NCI-H774 (cell line): ENCODE measurements at places on chromosomes 16 and 17.

DNA sequence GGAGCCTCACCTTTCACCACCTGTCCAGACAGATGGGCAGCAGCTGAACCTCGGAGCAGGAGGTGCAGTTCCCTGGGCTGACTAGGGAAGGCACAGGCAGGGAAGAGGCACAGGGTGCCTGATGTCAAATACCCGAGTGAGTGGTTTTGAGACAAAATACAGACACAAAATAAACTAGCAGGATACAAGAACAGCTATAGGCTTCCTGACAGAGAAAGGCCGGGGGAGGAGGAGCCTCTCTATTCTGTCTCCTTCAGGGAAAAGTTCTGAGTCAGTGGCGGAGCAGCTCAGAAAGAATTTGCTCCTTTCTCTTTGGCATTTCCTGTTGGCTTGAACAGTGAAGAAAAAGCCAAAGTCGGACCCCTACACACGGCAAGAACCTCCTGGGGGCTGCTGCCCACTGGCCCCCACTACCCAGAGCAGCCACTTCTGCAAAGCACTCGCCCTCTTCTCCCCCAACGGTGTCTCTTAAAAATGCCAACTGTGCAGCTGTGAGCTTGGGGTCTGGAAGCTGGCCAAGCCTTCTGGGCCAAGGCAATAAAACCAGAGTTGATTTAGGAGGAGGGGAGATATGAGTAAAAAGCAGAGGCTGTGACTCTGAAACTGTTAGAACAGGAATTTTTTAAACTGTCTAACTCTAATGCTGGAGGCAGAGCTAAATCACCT lies 14.4 kb upstream of the FAAP100 start:
- peak; percentile 85 for DNase-seq

DNA sequence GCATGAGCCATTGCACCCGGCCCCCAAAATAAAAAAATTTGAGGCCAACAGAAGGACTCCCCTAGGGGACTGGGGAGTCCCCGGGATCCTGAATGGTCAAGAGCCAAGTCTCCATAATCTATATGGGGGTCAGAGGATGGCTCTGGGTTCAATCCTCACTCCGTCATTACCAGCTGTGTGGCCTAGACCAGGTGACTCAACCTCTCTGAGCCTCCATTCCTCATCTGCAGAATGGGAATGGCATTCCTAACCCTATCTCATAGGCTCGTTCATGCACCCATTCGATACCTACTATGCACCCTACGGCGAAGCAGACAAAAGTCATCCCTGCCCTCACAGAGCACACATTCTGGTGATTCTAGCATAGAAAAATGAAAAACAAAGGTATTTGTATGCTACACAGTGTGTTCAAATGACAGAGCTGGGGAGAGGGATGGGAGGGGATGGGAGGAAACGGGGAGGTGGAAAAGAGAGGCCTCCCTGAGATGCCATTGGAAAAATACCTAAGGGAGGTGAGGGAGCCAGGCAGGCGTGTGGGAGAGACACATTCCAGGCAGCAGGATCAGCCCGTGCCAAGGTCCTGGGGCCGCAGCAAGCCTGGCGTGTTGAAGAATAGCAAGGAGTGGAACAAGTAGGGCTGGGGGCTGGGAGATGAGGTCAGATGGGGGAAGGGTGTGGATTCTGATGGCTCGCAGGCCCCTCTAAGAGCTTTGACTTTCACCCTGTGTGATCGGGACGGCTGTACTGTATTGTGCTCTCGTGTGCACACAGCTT lies 71.2 kb downstream of the RMI2 start:
- DNase-seq, result no peak

- DNase-seq, result no peak
Measured at GRCh38 chr16:592518-593306, 2.8 kb downstream of the RAB40C start.

DNA sequence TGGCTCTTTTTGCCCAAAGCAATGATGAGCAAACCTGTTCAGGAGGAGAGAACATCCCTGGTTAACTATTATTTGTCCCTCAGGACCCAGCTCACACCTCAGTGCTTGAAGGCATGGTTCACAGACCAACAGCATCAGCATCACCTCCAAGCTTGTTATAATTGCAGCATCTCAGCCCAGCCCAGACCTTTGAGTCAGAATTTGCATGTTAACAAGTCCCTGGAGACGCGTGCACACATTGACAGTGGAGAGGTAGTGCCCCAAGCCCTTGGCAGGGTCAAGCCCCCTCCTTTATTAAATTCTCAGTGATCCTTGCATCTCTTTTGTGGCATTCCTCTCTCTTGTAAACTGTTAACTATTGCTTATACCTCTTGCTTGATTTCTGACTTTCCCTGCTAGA lies 488.6 kb downstream of the HAPSTR1 start:
- DNase-seq, result no peak

GRCh38 chr16:15810949-15811348 lies 45.9 kb downstream of the MYH11 start:
- no peak for DNase-seq

DNA sequence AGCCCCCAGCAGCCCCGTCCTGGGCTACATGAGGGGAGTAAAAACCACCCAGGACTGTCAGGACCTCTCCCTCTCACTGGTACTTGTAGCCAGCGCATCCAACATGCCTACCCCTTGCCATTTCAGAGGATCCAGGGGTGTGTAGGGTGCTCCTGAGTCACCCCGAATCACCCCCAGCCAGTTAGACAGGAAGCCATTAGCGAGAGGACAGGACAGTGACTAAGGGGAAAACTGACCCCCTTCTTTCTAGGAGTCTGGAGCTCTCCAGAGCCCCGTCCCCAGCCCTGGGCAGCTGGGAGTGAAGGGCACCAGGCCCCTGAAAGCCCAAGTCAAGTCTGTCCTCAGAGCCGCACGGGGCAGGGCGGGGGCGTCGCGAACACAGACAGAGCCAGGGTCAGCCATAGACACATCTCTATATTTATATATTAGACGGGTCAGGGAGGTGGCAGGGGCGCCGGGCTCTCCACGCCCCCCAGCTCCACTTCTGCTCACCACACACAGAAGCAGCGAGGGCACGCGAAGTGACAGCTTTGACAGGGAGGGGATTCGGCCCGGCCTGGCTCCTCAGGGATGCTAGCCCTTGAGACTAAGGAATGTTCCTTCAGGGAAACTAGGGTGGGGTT lies 485 bp upstream of the GDPD3 start:
- no peak for DNase-seq

DNA sequence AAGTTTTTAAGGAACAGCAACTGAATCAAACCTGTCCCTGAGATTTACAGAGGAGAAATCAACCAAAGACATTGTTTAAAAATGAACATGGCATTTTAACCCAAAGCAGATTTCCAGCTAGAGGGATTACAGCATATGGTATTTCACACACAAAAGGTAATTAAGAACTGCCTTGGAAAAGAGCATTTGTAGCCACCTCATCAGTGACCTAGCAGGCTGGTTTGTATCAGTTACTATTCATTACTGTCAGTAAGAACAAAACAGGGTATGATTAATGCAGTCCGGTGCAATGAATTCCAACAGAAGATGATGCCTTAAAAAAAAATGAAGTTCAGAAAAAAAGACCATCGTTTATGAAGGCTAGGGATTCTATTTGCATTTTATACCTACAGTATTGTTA lies 219.9 kb downstream of the CHD9NB start:
- no peak for DNase-seq
